Panc1 (cell line): ENCODE measurements at places on chromosomes 5 and 9.

- no peak for DNase-seq
Measured at GRCh38 chr5:24381861-24382489, 262.8 kb downstream of the CDH10 start.

DNA sequence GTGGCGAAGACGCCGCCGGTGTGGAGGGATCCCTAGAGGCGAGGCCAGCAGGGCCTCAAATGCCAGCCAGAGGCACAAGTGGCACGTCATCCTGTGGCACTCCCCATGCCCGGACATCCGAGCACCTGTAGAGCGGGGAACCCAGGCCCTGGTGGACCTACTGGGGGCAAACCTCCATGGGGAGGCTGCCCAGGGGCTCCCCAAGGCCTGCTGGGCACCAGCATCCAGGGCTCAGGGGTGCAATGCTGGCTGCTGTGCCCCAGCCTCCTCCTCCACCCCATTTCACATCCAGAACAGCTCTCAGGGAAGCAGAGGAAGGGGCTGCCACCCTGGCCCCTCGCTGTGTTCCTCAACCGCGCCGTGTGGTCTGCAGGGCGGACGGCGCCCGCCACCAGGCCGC is 43.5 kb downstream of the HK3 start:
- DNase-seq: no peak

GRCh38 chr5:1643651-1644392 is 120.1 kb upstream of the LPCAT1 start:
- no peak for DNase-seq

GRCh38 chr9:115423646-115424045 is 305.7 kb upstream of the TNC start:
- DNase-seq: no peak

- no peak for DNase-seq
Measured at GRCh38 chr9:65426231-65426630, 141.2 kb upstream of the FOXD4L5 start.

DNA sequence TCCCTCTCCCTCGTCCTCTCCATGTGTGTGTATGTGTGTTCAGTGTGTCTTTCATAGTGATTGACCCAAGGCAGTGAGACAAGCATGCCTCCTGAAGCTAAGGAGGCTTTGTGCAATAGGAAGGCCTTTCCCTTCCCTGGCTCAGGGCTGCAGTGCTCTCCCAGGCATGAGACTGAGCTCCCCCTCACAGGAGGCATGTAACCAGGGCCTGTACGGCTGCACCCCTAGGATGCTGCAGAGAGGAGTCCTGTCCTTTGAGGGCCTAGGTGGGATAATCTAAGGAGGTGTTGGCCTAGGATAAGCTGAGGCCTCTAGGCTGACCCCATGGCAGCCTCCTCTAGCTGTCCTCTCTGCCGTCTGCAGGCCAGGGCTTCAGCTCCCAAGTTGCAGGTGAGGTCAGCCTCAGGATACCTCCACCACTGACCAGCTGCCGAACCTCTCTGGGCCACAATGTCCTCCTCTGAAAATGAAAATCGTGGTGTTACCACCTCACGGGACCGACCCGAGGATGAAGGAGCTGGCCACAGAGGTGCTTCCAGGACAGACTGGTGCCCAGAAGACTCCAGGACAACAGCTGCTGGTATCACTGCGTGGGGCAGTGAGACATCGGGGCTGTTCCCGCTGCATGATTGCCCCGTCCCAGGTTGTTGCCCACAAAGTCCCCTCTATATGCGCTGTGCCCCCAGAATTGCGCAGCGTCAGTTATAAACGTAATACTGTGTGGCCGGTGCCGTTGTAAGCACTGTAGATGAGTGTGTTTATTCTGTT is 129.6 kb downstream of the BARX1 start:
- no peak for DNase-seq

DNA sequence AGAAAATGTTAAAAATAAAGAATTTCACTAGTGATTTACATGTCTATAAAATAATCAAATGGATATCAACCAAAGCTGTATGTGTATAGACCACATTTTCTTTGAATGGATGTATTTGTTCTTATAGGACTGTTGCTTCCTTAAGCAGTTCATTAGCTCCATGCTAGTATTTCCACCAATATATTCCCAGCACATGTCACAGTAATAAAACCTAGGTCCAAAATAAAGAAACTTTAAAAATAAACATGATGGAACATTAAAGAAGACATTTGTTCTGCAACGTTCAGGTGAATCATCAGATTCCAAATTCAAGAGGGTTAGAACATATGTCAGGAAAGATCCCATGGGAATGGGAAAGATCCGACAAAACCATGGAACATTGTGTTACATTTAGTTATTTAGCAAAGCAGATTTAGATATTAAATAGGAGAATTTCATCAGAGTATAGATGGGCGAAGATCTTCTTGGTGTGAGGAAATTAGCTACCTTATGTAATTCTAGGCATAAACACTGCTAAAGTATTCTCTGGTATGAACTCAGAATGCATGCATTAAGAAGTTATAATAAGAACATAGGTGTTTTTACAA is 490.7 kb downstream of the CDH18 start:
- DNase-seq: no peak

DNA sequence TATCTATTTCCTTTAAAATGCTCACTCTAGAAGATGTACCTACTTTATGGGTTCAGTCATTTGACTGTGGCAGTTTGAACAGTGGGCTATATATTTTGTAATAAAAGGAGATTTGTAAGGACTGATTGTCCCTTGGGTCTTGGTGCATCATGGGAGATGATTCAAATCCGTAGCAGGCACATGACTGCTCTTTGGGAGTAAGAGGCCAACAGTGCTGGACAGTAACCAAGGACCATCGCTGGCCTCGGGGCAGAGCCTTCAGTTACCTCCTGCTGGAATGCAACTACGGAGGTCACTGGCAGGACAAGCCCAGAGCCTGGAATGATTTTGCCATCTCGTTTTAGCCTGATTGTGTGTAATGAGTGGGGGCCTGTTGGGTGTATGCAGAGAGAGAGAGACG is 7.0 kb upstream of the MAMDC2 start:
- DNase-seq: no peak
